ENCODE measurements at places on chromosomes 1 and 21.
A peak's percentile ranks its signal among the peaks of the same experiment; 100 is the strongest.

GRCh38 chr1:6956488-6957159, 171.4 kb downstream of the CAMTA1 start:
- DNase-seq: peak; percentile 89

- peak; percentile 11 for DNase-seq
Observed at GRCh38 chr1:114299331-114299975, 145.8 kb upstream of the SYT6 start.

- no peak for DNase-seq
Observed at GRCh38 chr1:58059789-58060188, 486.7 kb downstream of the OMA1 start.

GRCh38 chr1:43565600-43566360, 35.1 kb downstream of the PTPRF start:
- peak; percentile 88 for DNase-seq

GRCh38 chr21:36076878-36077655, 7.2 kb downstream of the CBR1 start:
- DNase-seq: no peak

- DNase-seq: no peak
Observed at GRCh38 chr21:21200103-21200938, 202.1 kb downstream of the NCAM2 start.

All from NCI-H1417 (cell line).